ENCODE measurements at places on chromosomes 3 and 15.

GRCh38 chr3:66297260-66297873 is 76.6 kb downstream of the SLC25A26 start:
- DNase-seq = no peak

DNA sequence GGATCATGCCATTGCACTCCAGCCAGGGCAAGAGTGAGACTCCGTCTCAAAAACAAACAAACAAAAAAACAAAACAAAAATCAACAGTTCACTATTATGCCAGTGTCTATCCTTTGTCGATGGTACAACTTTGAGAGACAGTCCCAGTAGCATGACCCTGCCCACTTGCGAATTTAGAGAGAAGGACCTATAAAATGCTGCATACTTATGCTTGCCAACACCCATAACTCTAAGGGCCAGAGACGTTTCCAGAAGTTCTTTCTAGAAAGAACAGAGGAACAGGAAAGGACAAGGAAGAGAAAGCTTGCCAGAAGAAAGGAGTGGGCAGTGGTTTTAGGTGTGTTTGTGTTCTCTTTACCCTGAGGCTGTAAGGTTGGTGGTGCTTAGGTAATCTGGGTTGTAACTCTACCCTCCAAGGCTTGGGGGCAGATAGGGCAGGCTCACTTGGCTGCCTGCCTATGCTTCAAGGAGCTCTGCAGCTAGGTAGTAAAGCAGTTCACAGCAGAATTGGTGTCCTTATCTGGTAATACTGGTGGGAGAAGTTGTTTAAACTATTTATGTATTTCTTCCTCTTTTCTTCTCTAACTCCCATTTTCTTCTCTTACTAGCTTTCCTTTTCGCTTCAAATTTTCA is 50.6 kb upstream of the SPPL2A start:
- no peak for DNase-seq

- no peak for DNase-seq
Measured at GRCh38 chr3:174398761-174399160, 460.4 kb upstream of the NAALADL2 start.

DNA sequence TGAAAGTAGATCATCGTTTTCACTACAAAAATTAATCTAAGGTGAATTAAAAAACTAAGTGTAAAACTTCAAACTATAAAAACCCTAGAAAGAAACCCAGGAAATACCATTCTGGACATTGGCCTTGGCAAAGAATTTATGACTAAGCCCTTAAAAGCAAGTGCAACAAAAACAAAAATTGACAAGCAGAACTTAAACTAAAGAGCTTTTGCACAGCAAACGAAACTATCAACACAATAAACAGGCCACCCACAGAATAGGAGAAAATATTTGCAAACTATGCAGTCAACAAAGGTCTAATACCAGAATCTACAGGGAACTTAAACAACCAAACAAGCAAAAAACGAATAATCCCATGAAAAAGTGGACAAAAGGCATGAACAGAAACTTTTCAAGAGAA is 302.0 kb downstream of the CHST2 start:
- DNase-seq = no peak

GRCh38 chr3:198043119-198043518 is 83.1 kb downstream of the LMLN start:
- no peak for DNase-seq

DNA sequence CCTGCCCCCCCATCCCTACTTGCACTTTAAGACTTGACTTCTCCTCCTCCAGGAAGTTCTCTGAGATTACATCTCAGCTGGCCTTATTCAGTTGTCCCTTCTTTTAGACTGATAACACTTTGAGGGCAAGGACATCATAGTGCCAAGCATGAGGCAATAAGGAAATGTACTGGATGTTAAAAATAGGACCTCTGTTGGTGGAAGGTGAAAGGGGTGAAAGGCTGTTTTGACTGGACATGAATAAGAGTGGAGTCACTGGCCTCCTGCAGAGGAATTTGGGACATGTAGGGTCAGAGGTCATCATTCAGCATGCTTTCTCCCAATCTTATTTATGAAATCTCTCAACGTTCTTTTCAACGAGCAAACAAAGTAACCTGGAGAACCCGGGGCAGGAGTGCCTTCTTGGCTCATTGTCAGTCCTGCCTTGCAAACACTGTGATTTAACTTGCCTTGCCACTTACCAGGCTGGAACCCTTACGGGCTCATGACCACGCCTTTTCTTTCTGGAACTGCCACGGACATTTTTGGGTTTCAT is 38.6 kb downstream of the TRIM71 start:
- no peak for DNase-seq

- no peak for DNase-seq
Measured at GRCh38 chr15:94509259-94509658, 277.9 kb downstream of the MCTP2 start.

- DNase-seq = no peak
Measured at GRCh38 chr3:14926592-14926991, 20.8 kb upstream of the NR2C2 start.

GRCh38 chr15:101391431-101391830 is 96.4 kb upstream of the SNRPA1 start:
- DNase-seq = no peak

- DNase-seq = no peak
Measured at GRCh38 chr3:123261666-123262065, 59.9 kb downstream of the SEC22A start.

DNA sequence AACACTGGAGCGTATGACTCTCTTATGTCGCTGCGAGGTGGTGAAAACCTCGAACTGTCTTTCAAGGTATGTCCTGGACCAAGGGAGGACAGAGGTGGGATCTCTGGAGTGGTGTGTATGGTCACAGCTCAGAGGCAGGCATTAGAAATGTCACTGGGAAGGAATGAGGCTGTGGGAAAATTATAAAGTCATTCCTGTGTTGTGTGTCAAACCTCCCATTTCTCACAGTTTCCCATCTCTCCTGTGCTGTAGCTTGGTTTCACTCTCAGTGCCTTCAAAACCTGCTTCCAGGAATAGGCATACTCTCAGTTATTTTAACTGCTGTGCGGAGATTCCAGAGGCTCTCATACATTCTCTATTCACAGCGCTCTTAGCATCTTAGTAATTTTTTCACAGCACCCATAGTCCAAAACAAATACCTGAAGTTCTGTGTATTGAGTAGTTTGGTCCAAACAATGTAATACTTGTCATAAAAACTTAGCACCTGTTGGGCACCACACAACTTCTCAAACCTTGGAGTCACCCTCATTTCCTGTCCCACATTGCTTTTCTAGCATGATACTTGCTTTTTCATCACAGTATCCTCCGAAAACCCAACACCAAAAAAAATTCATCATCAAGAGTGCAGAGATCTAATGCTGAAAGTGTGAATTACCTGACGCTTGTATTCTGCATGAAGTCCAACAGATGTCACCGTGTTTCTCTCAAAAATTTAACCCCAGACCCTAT is 36.9 kb downstream of the GALNT15 start:
- no peak for DNase-seq
